Urinary bladder (tissue), 4 donors: ENCODE measurements at places on chromosomes 3 and 15. TPM values are rescaled to one million over a fixed set of nuclear protein-coding genes. Genes with fewer than 3 reads are reported as not detected.

ALPK3 gene
- 7.2 TPM for total RNA-seq

PLA2G4D gene
- not detected for total RNA-seq

CLPX gene
- 73.6 TPM for total RNA-seq

ARRDC4 gene
- 36.7 TPM for total RNA-seq

LCTL gene
- not detected for total RNA-seq

PRR20G gene
- total RNA-seq = not detected

FHIT gene
- 7.4 TPM for total RNA-seq

SPINT1 gene
- 31.4 TPM for total RNA-seq

BCL2A1 gene
- 2.3 TPM for total RNA-seq

RCCD1 gene
- total RNA-seq = 7.5 TPM

NT5DC2 gene
- total RNA-seq = 32.9 TPM

COPB2 gene
- total RNA-seq = 157 TPM
